ENCODE measurements at places on chromosomes 4 and X.

DNA sequence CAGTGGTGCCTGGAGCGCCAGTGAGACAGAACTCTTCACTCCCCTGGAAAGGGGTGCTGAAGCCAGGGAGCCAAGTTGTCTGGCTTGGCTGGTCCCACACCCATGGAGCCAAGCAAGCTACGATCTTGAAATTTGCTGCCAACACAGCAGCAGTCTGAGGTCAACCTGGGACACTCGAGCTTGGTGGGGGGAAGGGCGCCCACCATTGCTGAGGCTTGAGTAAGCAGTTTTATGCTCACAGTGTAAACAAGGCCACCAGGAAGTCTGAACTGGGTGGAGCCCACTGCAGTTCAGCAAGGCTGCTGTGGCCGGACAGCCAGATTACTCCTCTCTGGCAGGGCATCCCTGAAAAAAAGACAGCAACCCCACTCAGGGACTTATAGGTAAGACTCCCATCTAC, 149.5 kb downstream of the EDA2R start:
- no peak for DNase-seq

DNA sequence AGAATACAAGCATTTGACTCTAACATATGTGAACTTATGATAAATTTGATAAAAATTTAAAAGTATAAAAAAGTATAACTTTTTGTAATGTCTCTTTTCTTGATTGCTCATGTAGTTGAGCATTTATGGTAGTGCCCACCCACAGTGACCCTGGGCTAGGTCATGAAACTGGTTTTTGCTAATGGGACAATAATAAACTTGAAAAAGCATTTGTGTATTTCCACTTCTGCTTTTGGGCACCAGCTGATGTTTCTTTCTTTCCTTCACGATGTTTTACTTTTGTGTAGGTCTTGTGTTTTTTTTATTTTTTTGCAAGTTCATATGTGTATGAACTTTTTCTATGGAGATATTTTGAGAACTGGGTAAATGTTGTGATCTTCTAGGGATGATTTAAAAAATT, 313.1 kb downstream of the CBLL2 start:
- no peak for DNase-seq

DNA sequence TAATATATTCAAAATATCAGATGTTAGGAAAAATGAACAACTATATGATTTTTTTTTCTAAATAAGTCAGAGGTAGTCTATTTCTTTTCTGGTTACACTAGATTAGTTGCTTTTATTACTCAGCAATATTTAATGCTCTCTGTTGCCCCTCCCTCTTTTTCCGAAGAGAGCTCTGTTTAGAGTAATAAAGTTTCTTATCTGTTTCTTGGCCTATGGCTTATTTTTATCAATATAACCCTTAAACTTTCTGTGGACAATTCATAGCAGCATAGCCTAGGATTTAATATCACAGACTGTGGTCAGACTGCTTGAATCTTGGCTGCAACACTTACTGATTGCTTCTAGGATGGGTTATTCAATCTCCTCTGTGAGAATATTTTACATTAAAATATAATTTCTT, 2315.4 kb upstream of the AGA start:
- DNase-seq = no peak

DNA sequence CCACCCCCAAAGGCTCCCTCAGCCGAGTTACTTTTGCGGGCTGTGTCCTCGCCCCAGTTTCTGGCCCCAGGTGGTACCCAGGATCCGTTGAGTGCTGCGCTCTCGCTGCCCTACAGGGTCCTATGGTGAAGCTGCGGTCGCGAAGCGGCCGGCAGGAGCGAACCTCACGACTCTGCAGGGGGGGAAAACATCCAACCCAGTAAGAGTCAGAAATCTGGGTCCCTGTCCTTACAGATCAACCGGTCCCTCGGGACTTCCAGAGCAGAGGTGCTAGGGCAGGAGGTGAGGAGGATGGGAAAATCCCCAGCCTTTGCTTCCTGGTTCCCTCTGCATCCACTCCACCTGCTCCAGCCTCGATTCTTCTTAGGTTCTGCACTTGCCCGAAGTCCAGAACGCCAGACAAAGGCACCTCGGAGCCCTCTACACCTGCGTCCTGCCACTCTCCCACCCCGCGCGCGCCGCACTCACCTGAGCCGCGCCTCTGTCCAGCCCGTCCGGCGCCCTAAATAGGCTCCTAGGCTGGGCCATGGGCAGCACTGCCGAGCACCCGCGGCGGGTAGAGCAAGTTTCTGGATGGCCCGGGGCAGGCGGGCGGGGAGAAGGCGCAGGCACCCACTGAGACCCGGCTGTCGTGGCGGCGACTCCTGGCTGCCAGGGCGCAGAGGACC, at the start of gene HS3ST1:
HS3ST1 (minus strand) TSS at position 664 of the 668 bp plus-strand sequence. CDS start 28,889 bp downstream, outside the sequence.
- no peak for DNase-seq

- no peak for DNase-seq
These were observed 124.0 kb upstream of the CLNK start for GRCh38 chr4:10808591-10808990.

- DNase-seq = peak; percentile 50
These were observed 73.6 kb downstream of the SNX25 start for GRCh38 chr4:185282968-185283367.

GRCh38 chrX:12956704-12957534, 18.0 kb upstream of the TMSB4X start:
- no peak for DNase-seq

- DNase-seq = no peak
These were observed 25.9 kb upstream of the MAP3K15 start for GRCh38 chrX:19541196-19541595.

DNA sequence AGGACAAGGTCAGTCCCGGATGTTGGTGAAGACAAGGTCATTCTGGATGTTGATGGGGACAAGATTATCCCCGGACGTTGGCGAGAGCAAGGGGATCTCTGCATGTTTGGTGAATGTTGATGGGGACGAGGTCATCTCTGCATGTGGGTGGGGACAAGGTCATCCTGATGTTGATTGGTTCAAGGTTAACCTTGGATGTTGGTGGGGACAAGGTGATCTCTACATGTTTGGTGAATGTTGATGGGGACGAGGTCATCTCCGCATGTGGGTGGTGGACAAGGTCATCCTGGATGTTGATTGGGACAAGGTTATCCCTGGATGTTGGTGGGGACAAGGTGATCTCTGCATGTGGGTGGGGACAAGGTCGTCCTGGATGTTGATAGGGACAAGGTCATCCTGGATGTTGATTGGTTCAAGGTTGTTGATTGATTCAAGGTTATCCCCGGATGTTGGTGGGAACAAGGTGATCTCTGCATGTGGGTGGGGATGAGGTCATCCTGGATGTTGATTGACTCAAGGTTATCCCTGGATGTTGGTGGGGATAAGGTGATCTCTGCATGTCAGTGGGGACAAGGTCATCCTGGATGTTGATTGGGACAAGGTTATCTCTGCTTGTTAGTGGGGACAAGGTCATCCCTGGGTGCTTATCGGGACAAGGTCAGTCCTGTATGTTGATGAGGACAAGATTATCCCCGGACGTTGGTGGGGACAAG, 28.8 kb upstream of the PLCXD1 start:
- DNase-seq = no peak

DNA sequence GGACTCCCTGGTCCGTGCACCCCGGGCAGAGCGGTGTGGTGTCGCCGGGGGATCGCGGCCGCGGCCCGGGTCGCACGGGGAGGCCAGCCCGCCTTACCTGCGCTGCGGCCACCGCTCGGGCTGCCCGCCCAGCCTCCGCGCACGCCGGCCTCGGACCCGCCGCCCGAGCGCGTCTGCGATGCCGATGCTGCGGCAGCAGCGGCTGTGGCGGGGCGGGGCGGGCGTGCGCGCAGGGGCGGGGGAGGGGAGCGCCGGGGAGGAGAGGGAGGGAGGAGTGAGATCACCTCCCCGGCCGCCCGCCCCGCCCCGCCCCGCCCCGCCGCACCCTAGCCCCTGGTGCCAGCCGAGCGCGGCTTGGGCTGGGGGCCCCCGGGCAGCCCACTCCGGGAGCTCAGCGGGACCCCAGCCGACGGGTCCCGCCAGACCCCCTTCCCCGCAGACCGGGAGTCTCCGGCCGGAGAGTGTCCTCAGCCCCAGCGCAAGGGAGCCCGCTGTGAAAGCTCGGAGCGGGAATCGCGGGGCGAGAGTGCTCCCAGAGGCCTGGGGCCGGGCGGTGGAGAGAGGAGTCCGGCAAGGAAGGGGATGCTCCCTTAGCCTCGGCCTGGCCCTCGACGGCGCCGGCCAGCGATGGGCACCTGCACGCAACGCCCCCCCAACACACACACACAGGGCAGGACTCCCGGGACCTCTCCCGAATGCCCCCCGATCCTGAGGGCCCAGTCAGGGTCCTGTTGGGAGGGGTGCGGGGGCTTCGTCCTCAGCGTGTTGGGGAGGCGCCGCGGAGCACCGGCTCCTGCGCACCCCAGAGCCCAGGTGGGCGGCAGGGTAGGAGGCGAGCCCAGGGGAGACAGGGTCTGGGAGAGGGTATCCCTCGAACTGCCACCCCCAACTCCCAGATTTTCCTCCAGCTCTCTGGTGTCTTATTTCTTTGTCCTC, at the start of gene L1CAM:
L1CAM (minus strand) TSS at position 206 of the 936 bp plus-strand sequence. CDS start 10,337 bp downstream, outside the sequence.
- DNase-seq = no peak

GRCh38 chr4:124754681-124755080, 42.1 kb upstream of the ANKRD50 start:
- no peak for DNase-seq

GRCh38 chr4:13694256-13694655, 66.7 kb upstream of the BOD1L1 start:
- DNase-seq = no peak

GRCh38 chrX:48492293-48492910, 16.4 kb upstream of the PORCN start:
- no peak for DNase-seq

DNA sequence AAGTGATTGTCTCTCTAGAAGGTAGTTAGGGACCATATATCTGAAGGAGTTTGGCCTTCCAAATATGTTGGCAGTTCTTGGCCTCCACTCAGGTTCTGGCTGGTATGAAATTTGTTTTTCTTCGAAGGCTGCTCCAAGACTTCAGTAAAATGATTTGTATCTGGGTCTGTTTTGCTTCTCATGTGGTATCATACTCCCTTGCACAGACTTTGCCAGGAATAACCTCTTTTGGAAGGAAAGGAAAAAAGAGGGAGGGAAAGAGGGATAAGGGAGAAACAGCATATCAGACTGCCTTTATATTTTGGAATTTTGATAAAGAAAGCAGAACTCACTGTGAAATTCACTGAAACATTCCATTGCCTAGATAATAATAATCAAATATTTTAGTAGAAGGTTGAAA, 242.1 kb upstream of the HHIP start:
- no peak for DNase-seq

DNA sequence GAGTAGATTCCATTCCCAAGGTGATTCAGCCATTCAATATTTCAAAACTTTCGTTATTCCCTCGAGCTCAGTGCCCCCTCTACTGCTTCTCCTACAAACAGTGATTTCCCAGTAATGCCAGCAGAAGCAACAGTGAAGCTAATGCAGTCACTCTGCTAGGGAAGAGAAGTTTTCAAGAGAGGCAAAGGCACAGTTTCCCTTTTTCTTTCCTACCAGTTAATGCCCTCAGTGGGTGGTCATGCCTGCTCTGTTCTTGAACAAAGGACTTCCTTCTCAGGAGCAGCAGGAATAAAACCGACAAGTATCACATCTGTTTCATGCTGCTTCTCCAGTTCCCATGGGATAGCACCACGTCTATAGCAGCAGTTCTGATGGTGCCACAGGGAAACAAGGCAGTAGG, 317.2 kb downstream of the TENM3 start:
- DNase-seq = peak; percentile 2

DNA sequence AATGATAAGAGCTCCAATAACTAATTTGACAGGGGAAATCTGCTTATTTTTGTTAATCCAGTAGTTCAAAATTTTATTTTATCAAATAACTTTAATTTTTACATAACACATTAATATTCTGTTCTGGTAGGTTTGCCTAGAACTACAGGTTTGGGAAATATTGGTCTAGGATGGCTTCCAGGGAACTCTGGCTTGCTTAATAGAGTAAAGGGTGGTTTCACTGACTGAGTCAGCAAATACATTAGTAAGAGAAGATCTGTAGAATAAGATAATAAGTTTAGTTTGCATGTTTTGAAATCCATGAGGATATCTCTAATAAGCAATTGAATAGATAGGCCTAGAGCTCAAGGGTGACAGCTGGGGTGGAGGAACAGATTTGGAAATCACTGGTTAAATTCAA, 500.7 kb downstream of the ZNF674 start:
- DNase-seq = no peak

DNA sequence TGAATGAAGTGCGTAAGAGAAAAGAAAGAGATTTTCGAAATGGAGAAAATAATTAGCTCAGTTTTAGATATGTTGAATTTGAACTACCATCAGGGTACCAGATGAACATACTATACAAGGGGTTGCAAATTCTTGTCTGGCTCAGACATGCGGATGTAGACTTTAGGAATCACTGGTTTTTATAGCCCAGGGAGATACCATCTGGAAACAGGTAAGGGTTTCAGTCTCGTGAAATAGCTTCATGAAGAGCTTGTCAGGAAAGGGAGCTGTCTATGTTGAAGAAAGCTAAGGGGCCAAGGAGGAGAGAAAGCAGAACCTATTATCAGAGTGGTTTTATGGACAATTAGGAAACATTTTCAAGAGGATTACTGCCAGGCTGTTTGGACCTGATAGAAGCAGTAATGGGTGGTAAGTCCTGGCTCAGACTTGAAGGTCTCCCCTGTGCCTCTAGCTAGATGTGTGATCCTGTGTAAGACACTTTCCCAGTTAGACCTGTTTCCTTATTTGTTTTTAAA, 6.7 kb downstream of the RAB9A start:
- DNase-seq = no peak

DNA sequence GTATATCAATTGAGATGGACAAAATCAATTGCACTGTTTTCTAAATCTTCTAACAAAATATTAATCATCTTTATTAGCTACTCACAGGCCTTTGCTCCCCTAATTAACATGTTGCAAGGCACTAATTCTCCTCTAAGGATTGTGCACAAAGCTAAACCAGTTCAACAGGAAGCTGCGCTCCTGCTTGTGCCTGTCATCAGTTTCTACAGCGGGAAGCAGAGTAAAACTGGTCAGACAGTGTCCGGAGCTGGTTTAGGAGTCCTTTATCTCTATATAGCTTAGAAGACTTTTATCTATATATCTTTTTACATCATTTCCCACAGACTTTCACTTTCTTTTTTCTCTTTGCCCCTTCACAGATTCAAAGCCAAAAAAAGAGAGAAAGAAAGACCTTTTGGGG, 79.1 kb downstream of the ELOVL6 start:
- DNase-seq = no peak

DNA sequence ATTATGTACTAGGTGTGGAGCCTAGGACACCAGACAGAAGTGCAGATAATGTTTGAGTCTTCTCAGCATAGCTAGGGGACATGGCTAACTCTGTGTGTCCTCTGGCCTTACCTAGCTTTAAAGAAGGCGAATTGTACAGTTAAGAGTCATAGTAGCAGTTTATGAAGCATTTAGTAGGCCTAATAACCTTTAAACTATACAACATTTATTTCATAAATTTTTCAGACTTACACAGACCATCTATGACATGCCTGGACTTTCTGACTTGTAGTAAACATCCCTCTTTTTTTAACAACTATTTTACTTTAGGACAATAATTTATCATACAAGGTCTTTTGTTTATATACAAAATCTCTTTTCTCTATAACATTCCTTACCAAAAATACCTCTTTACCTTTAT, 37.4 kb downstream of the ETNPPL start:
- no peak for DNase-seq

GRCh38 chr4:126630230-126630629, 1002.5 kb upstream of the INTU start:
- no peak for DNase-seq
